ENCODE measurements at places on chromosomes 4 and X.
A peak's percentile ranks its signal among the peaks of the same experiment; 100 is the strongest.

DNA sequence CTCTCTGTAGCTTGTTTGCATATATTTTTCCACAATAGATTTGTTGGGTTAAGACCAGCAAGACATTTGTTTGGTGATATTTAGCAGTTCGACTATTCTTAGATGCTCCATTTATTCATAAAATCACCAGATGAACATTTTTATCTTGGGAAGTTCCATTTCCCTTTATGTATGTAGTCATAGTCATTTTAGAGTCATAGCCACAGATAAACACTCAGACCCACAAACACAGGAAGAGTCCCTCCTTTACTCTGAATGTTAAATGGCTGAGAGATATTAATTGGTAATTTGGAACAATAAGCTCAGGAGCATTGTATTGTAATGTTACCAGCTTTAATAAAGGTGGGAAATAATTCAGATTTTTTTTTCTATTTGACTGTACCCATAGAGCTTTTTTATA lies 1608.7 kb downstream of the STIM2 start:
- no peak for DNase-seq

DNA sequence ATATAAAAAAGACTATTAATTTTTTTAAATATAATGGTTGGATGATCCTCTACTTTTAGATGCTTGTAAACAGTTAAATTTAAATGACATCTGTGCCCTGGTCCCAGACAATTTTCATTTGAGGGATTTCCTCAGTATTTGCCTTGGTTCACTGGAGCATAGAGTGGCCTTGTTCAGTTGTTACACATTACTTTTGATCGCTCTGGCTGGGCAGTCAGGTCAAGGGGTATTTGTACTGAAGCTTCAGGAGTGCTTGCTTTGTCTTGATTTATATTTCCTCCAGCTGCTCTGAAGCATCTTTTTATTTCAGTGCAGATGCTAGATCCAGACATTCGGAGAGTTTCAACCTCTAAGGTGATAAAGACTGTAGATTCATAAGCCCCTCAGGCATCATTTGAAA lies 50.0 kb downstream of the COMMD8 start:
- no peak for DNase-seq

DNA sequence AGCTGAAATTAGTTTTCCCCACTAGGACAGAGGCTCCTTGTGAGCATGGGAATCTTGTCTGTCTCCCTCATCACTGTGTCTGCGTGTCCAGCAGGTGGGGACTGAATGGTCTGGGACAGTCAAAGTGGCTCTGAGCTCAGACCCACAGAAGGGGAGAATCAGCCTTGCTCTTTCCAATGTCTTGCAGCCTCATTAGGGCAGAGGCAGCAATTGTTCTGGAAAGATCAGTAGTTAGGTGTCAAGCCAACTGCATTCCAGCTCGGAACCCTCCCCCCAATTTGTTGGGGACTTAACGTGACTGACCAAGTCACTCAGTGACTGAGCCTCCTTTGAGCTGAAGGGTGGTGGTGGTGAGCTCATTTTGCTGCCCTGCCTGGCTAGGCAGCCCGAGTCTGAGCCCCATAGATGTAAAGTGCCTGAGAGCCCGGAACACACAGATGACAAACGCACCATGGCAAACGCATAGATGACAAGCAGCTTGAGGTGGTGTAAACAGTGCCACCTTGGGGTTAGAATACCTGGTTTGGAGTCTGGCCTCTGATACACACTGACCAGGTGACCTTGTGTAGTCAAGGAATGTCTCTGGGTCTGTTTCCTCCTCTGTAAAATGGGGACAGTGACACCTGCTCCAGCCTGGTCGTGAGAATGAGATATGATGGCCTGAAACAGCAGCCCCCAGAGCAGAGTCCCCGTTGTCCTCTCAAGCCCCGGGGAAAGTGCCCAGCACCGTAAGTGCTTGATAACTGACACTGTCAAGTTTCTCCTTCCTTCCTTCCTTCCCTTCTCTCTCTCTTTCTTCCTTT lies 2.7 kb upstream of the SORCS2 start:
- no peak for DNase-seq

DNA sequence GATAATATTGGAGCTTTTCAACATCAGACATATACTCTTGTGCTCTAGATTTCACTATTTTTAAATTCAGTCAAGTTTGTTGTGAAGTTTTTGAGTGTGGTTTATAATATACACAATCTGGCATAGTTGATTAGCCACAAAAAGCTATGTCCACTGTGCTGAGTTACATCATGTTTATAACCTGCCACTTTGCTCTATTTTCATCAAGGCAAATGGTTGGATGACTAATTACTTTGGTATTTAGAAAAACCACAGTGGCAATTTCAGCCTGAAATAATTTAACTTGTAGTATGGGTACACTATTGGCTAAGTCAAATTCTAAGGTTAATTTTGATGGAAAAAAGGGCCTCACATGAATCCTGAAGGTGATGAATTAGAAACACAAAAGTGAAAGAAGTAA lies 262.6 kb downstream of the C4orf33 start:
- DNase-seq = no peak

DNA sequence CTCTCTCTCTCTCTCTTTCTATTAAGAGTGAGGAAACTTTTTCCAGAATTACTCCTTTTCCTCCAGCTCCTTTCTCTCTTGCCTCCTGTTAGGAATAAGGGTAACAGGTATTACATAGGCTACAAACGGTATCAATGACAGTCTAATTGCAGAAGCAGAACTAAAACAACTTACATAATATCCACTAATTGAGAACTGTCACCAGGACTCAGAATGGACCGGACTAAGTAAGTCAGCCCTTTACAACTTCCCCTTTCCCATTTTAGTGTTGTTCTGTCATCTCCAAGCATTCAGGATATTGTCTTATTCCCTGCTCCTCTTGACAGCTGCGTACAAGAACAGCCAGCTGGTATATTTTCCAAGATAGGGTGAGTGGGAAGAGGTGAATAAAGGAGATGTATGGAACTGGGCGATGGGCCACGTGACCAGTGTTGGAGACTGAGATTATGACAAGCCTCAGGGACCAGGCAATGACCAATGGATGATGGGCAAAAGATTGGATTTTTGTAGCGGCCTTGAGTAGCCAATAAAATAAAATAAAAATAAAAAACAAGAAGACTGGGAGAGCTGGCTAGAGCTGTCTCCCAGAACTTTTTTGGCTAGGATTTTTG lies 2.3 kb upstream of the FNIP2 start:
- no peak for DNase-seq

DNA sequence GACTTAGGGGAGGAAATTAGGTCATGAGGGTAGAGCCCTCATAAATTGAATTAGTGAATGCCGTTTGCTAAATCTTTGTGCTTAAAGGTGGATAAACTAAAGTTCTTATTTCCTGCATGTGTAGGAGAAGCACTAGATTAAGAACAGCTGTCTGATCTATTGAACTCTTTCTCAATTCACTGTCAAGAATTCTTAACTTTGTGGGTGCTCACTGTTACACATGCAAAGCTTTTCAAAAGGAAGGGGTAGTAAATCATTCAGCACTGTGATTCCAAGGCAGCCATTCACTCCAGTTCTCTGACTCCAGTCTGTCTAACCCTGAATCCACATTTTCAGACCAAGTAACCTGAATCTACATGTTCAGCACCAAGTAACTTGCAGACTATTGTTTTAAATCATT lies 1520.1 kb downstream of the PCDH18 start:
- DNase-seq = no peak

- DNase-seq = no peak
Observed at GRCh38 chrX:102723456-102723855, 2.9 kb downstream of the GPRASP3 start.

- no peak for DNase-seq
Observed at GRCh38 chr4:158865520-158866177, 96.8 kb downstream of the FNIP2 start.

DNA sequence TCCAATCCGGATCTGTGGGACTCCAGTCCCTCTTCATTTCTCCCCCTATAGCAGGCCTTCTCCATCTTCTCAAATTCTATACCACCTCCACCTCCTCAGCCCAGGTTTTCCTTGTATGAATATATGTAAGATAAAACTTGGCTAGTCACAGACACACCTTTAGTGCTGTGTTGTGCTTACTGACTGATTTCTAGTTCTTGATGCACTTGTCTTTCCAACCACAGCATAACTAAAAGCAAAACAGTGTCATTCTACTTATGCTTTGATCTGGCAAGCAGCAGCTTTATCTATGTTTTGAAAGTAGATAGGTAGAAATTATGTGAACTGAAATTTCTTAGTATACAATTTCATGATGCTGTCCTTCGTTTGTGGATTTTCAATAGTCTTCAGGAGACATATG lies 47.5 kb downstream of the CCNI start:
- DNase-seq = no peak

DNA sequence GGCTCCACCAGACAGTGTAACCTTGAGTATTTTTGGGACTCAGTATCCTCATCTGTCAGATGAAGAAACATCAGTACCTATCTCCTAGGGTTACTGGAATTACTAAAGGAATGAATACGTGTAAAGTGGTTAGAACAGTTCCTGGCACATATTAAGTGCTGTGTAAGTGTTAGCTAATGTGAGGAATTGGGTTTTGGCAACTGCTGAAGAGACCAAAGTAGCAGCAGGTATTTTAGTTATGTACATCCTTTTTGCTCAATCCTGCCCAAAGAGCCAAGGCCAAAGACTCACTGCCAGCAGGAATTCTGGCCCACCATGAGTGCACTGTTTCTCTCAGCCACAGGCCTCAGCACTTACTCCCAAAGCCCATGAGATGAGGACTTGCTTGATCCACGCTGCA lies 16.7 kb upstream of the MCF2 start:
- DNase-seq = no peak

DNA sequence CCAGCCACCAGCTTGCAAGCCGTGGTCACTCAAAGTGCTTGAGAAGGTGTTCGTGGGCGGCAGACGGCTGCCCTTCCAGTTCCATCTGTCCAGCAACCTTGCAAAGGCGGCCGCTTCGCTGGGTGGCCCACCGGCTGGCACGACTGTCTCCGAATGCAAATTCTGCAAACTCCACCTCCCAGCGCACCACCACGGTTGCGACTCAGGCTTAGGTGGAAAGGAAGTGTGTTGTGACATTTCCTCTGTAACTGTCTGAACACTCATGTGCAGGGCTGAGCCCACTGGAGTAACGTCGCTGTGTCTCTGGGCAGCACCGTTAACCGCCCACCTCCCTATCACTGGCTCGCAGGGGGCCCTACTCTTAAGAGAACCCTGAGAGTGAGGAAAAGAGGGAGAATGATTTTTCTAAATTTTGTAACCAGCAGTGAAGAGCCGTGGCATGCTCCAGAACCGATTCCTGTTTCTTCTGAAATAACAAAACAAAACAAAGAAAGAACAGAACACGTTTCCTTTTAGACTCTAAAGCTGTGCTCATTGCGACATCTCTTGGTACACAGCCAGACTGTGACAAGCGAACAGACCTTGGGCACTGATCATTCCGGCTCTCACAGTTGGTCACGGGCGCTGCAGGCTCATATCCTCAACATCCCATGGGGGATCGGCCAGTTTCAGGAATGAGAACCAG lies at the start of gene P2RY8:
Gene P2RY8, minus strand, starts transcription at position 155 of the 685 bp plus-strand sequence. CDS start 70,627 bp downstream, outside the sequence.
- peak; percentile 1 for DNase-seq

- DNase-seq = no peak
Observed at GRCh38 chrX:40644176-40644575, 3.2 kb downstream of the CXorf38 start.

- DNase-seq = no peak
Observed at GRCh38 chr4:108635070-108635655, 14.8 kb downstream of the RPL34 start.

DNA sequence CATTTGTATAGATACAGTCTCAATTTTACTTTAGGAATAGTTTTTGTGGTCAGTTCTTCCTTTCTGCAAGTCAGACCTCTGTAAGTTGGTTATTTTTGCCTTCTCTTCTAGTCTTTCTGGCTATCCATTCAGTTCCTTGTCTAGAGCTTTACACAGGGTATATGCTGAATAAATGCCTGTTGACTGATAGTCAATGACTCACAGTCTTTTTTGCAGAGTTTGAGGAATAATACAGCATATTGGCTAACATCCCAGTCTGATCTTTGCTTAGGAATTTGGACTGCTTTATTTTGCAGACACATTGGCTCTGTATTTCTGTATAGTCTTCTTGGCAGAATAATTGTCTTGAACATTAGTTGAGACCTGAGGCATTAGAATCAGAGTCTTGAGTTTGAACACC lies 132.4 kb downstream of the MAGEC1 start:
- no peak for DNase-seq

- DNase-seq = no peak
Observed at GRCh38 chr4:93749292-93749761, 79.2 kb upstream of the ATOH1 start.

DNA sequence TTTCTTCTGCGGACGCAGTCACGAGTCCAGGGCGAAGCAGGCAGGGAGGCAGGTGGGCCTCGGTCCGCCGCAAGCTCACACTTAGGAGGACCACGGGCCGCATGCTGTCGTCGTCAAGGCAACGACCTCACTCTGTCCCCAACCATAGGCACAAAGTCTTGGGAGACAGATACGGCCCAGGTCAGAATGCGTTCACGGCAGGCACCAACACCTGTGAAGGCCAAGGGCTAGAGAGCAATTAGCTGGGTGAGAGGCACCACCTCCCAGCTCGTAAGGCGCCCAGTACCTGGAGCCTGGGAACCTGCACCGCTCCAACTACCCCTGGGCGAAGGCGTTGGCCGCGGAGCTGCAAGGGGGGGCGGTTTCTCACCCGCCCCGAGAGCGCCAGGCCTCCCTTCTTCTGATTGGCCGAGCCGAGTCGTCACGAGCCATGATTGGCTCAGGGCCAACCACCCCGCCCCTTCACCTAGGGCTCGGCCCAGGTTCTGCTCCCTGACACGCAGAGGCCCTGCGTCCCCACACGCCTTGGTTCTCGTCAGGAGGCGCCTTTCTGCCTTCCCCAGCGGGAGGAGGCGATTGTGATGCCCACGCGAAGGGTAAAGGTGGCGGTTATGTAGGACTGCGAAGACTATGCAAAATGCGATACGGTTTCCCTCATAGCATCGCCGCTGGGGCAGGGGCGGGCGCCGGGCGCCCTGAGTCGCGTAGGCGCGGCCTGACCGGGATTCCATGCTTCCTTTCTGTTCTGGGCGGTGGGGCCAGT lies at the start of gene CDKL2:
Gene CDKL2, minus strand, starts transcription at position 355 of the 763 bp plus-strand sequence. CDS start 4,540 bp downstream, outside the sequence.
- no peak for DNase-seq

GRCh38 chr4:98659106-98659592 lies 738 bp upstream of the TSPAN5 start:
- no peak for DNase-seq

DNA sequence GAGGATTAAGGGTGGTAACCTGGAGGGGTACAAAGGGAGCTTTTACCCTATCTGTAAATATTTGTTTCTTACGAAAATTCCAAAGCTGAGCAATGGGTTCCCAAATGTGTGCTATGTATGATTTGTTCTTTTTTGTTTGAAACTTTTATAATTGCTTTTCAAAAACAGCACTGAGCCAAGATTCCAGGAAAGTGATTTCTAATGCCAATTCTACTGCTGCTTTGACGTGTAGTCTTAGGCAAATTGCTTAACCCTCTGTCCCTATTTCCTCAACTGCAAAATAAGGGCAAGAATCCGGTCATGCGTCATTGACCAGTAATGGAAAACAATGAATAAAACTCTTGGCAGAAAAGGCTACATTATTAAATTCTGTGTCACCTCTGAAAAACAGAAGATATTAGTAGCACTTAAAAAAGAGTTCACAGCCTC lies 454.7 kb downstream of the IL15 start:
- no peak for DNase-seq

DNA sequence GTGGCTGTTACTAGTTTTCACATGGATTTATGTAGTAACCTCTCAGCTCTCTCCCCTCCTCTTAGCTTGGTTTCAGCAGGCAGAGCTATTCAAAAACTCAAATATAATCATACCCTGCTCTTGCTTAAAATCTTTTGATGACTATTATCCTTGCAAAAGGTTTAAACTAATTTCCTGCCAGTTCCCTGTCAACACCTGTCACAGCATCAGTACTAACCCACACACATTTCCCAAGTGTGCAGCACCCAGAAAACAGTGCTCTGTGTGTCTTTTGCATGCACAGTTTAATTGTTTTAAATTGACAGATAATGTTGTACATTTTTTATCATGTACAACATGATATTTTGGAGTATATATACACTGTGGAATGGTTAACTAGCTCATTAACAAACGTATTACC lies 202.0 kb downstream of the PAPSS1 start:
- no peak for DNase-seq
